ENCODE measurements at places on chromosomes 2 and 18. TPM values are rescaled to one million over a fixed set of nuclear protein-coding genes. Genes with fewer than 3 reads are reported as not detected.

The OR6B2 gene
- not detected for total RNA-seq

- no peak for ATAC-seq
Observed at GRCh38 chr2:209614690-209615369, 156.8 kb upstream of the UNC80 start.

DNA sequence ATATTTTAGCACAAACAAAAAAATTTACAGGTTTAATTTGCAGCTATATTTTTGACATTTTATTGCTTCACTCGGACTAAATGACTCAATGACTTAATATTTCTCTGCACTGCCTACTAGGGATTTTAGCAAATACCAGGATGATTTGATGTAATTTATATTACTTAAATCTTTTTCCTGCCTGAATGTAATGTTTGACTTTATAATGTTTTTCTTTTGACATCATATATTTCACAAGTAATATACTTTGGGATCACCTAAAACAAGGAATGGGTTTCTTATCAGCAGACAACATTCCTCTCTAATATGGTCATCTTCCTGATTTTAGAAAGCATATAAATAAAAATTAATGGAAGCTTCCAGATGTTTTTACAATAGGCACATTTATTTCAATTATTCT is 253.2 kb upstream of the EPC2 start:
- no peak for ATAC-seq

GRCh38 chr2:64398516-64399129 is 55.3 kb upstream of the LGALSL start:
- ATAC-seq: no peak

DNA sequence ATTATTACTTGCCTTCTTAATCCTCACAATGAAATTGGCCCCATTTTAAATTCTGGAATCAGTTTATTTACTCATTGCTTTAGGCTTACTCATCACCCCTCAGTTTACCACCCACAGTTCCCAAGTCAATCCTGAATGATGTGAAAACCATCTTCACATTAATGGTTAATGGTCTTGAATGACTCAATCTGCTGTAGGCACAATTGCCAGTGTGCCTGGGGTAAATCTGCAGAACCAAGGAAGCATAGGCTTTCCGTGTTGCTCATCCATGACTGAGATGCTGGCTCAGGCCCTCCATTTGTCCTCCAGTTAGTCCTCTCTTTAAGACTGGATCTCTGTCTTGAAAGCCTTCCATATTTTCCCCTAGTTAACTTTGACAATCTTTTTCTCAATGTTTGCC is 164.5 kb downstream of the PMAIP1 start:
- no peak for ATAC-seq

The APOB gene
- total RNA-seq: 7.8 TPM

GRCh38 chr18:47799376-47799775 is 131.1 kb downstream of the SMAD2 start:
- no peak for ATAC-seq

The HOXD12 gene
- not detected for total RNA-seq

- ATAC-seq: no peak
Observed at GRCh38 chr2:207911856-207912255, 113.5 kb downstream of the PLEKHM3 start.

DNA sequence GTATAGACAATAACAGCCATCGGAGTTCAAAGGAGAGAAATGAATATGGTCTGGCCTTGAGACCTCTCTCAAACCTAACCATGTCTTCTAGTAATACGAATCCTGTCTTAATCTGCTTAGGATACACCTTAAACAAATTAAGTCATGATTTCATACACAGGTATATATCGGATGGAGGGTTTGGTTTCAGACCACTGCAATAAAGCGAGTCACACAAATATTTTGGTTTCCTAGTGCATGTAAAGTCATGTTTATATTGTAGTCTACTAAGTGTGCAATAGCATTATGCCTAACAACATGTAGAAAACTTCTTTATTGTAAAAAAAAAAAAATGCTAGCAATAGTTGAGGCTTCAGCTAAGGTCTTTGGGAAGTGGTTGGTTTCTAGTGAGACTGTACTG is 73.8 kb downstream of the EML6 start:
- no peak for ATAC-seq

DNA sequence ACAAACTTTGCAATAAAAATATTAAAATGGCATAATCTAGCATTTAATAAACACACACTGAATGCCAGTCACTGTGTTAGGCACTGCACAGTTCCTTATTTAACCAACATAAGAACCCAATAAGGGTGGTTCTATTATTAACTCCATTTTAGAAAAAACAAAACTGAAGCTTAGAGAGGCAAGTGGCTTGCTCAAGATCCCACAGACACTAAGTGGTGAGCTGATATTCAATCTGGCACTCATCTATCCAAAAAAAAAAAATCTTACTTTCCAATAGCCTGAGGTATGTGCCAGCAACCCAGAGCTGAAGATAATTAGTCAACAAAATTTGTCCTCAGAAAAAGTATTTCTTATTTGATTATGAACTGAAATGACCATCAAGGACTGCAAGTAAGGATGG is 799 bp downstream of the CYTIP start:
- ATAC-seq: no peak

- ATAC-seq: no peak
Observed at GRCh38 chr2:203242518-203242917, 3.7 kb downstream of the CYP20A1 start.

The REG1B gene
- total RNA-seq: not detected

DNA sequence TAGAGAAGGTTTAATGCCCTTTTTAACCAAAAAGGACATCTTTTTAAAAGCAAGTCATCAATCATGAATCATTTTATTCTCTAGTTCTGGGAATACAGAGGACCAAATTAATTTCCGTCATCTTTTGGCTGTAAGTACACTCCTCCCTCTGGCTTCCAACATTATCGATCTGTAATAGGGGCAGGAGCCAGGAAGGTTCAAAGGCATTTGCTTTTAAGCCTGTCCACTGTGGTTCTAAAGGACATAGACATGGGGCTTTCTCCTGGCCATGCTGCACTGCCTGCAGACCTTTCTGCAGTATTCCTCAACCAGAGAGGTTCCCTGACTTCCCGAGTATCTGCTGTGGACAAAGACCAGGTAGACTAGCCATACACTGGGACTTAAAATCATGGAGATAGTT is 170.5 kb downstream of the MYO5B start:
- ATAC-seq: no peak

The ANKRD23 gene
- 2.2 TPM for total RNA-seq

The DUSP2 gene
- total RNA-seq: 0.23 TPM

GRCh38 chr18:23231340-23232021 is 96.2 kb downstream of the CABLES1 start:
- ATAC-seq: peak; percentile 83

DNA sequence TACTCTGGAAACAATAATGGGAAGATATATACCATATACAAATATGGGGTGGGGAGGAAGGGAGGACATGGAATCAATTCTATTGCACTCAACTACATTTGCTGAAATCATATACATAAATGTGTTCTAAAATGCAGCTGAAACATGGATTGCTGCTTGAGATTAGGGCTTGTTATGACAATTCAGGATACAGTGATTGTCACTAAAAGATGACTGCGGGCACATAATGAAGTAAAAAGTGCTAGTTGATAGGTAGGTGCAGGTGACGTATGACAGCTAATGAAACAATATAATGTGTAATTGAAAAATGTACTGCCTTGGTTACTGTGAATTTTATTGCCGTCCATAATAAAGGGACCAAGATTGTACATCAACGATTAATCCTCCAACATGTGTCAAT is 1062.1 kb upstream of the FANCL start:
- ATAC-seq: no peak

GRCh38 chr2:147006736-147007141 is 838.1 kb upstream of the ACVR2A start:
- peak; percentile 55 for ATAC-seq

- ATAC-seq: no peak
Observed at GRCh38 chr2:45688479-45689298, 37.2 kb downstream of the PRKCE start.

The CPO gene
- 2.0 TPM for total RNA-seq

DNA sequence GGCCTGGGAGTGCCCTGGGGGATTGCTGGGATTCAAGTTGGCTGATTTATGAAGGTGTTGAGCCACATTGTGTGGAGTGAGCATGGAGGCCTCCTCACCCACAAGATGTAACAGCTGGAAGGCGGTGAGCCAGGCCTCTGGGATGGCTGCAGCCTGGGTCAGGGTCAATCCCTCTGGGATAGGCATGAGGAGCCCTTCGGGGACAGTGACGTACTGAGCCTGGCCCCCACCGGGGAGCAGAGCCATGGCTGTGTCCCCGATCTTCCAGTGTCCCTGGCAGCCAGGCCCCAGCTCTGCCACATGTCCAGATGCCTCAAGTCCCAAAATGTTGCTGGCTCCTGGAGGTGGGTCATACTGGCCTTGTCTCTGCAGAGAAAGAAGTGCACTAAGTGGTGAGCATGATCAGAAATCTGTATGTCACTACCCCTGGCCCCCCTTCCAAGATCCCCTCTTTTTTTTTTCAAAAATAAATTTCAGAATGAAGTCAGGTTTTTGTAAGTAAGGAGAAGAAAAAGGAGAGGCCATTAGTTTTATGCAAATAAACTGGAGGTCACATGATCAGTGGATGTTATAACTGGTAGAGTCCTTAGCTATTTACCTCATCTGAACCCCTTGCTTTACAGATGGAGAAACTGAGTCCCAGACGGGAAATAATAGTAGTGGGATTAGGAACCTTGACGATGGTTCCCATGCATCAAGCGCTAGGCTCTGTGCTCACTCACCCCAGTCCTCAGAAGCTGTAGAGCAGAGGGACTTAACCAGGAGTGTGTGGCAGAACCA is 1.7 kb downstream of the TP53I3 start:
- no peak for ATAC-seq

The DSG1 gene
- not detected for total RNA-seq

- peak; percentile 50 for ATAC-seq
Observed at GRCh38 chr2:218217360-218218267, 625 bp downstream of the ARPC2 start.

- ATAC-seq: no peak
Observed at GRCh38 chr2:54040250-54040649, 69.5 kb upstream of the PSME4 start.

The DYNAP gene
- total RNA-seq: not detected

The NOL4 gene
- total RNA-seq: not detected

GRCh38 chr18:3450012-3450798 is at the start of gene TGIF1:
TSS of gene TGIF1 (plus strand) at chr18:3450172. CDS start at chr18:3450490, 318 bp downstream.
- peak; percentile 47 for ATAC-seq

The TSPYL6 gene
- not detected for total RNA-seq

DNA sequence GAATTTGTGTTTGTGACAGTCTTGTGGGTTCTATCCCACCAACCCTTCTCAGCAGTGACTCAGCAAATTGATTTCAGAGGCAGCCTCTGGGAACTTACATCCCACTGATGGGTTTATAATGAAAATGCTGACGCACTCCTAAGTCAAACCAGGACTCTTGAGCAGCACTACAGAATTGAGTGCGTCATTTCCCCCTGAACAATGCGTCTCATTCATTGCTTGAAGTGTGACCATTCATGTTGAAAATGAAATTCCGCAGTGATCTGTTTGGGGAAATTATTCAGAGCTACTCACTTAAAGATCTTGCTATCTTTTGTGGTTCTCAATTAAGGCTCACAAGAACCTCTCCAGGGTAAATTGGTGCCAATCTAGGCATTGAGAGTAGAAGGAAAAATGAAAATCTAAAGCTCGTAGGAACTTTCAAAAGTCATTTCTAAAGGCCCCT is 417.7 kb upstream of the SLC14A2 start:
- ATAC-seq: no peak

The ASB18 gene
- total RNA-seq: not detected

DNA sequence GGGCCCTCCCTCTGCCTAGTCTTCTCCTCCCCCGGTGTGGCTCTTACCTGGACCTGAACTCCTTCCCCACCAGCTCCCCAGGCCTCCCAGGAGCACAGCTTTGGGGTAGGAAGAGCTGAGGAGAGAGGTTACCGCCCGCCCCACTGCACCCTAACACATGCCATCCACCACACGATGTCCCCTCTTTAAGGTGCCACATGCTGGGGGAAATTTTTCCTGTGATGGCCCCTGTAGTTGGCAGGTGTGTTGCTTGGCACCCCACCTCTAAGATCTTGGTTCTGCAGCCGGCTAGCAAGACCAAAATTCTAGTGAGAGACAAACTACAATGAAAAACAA is 6.9 kb upstream of the TEX261 start:
- ATAC-seq: no peak

GRCh38 chr2:241546771-241547498 is 11.6 kb upstream of the BOK start:
- ATAC-seq: no peak

The SAG gene
- total RNA-seq: not detected

- no peak for ATAC-seq
Observed at GRCh38 chr2:170950221-170950761, 21.2 kb downstream of the GORASP2 start.

The WNT6 gene
- total RNA-seq: 4.0 TPM

GRCh38 chr18:45165176-45165713 is 450.0 kb upstream of the SLC14A2 start:
- no peak for ATAC-seq

The FOXD4L1 gene
- not detected for total RNA-seq

- ATAC-seq: peak; percentile 50
Observed at GRCh38 chr2:45014016-45014702, 4.9 kb upstream of the SIX2 start.

DNA sequence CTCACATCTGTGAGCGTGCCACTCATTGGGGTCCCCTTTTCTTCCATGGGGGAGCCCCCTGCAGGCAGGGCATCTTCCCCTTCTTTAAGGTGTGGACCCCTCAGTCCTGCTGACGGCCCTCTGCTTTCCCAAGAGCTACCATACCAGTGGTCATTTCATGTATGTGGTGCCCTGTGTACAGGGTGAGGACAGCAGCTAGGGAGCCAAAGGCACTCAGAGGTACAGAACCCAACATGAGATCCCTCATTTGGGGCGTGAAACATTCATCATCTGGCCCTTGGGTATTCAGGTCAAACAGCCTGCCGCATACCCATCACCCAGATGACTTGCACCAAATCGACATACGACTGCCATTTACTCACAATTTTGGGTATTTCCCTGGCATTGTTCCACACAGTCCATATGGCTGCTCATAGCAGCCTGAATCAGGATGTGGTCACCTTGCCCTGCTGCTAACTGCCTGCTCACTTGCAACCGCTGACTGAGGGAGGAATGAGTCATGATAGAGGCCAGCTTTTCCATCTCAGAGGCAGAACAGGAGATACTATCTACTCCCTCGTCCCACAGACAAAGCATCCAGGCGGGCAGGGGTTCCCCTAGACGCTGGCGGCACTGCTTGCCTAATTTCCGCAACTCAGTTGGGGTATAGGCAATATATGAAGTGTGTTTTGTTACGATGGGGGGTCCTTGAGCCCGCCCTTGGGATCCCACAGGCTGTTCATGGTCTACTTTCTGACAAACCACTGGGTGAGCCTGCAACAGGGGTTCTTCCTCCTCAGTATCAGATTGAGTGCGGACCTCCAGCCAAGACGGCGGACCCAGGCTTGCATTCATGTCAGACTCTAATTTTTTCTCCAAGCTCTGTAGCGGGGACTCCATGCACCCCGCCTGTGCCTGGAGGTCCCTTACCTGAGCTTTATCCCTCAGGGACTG is 228.6 kb downstream of the SATB2 start:
- ATAC-seq: no peak

GRCh38 chr2:134232461-134232860 is 21.4 kb upstream of the MGAT5 start:
- no peak for ATAC-seq

The EEF1B2 gene
- total RNA-seq: 162 TPM

The COL3A1 gene
- 211 TPM for total RNA-seq

- ATAC-seq: peak; percentile 71
Observed at GRCh38 chr2:160582490-160583145, 89.0 kb upstream of the RBMS1 start.

GRCh38 chr2:44959855-44960254 is 18.4 kb downstream of the SIX3 start:
- peak; percentile 24 for ATAC-seq

The FBXO36 gene
- 3.6 TPM for total RNA-seq

The TRAPPC8 gene
- 40.0 TPM for total RNA-seq
